Pulmonary artery endothelial cell (primary cell): ENCODE measurements at places on chromosomes 12 and 14.
A peak's percentile ranks its signal among the peaks of the same experiment; 100 is the strongest.

DNA sequence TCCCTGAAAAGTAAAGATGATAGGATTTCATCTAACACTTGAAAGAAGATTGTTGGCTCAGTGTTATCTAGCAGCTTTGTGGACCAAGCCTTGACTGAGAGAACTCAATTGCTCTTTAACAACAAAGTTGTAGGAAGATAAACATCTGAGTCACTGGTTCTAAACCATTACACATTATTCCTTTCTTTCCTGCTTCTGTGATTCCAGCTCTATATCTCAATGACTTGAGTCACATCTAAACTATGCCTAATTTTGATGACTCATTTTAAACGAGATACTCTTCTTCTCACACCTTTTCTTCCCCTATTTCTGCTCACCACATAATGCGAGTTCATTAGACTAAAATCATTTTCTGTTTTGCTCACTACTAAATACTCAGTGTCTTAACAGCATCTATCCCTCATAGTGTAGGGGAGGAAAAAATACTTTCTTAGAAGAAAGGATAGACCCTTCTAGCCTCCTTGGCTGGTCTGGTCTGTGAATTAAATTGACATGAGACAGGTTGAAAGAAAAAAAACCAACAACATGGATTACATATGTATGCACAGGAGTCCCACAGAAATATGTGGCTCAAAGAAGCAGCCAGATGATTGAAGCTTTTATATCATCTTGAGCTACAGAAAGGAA is 201.4 kb downstream of the C12orf50 start:
- peak; percentile 64 for DNase-seq

- peak; percentile 78 for DNase-seq
These were observed 129.0 kb upstream of the HMGA2 start for GRCh38 chr12:65695113-65695865.

DNA sequence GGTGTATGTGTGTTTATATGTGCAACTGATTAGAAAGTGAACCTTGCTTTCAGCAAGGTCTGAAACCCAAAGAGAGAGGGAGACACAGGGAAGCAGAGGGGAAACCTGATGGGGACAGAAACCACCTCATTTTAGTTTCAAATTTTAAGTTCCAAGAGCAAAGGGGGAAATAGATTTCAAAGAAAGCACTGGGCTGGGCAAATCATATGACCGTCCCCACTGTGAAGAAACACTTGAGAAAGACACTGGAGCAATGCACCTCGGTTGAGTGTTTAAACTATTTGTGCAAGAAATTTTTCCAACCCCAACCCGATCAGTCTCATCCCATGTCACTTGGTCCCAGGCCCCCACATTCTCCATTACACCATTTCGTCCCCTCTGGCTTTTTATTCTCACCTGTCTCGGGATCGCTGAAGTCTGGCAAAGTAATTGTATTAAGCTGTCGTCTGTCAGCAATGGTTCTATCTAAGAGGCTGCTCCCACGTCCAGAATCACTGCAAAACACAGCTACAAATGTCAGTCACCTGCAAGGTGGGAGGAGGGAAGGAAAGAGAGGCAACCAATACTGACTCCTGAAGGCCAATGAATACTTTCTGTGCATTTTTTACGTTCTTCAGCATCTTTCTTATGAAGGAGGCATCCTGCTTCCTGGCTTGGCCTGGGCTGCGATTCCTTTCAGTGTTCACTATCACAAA is 205.7 kb downstream of the TTC7B start:
- no peak for DNase-seq

DNA sequence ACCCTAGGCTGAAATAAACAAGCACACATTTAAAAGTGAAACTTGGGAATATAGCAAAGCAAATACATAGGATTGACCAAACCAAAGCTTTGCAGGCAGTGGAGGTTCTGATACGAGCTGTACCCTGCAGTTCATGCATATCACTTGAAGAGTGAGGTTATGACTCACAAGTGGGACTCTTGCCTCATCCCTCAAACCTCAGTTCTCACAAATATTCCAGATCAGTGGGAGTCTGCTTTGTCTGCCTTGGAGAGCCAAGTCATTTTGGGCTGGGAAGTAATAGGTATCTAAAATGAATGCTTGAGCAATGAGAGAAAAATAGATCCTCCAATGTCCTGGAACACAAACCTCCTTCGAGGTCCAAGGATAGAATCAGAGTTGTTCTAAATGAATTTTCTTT is 116.4 kb downstream of the LRIG3 start:
- no peak for DNase-seq

DNA sequence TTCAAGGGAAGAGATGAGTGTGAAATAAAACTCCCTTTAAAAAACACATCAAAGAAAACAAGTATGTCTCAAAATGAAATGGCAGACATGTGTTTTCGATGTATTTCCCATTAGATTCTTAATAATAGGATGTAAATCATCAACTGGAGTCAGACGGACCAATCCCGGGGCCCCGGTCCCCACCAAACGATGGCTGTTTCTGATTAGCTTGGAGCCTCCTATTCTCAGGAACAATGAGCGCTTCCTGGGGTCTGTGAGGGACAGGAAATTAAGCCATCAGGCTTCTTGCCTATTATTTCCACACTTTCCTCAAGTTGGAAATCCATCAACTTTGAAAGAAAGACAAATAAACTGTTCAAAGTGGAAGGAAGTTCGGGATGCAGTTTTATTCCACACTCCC is 179.4 kb downstream of the EFCAB11 start:
- DNase-seq = no peak

DNA sequence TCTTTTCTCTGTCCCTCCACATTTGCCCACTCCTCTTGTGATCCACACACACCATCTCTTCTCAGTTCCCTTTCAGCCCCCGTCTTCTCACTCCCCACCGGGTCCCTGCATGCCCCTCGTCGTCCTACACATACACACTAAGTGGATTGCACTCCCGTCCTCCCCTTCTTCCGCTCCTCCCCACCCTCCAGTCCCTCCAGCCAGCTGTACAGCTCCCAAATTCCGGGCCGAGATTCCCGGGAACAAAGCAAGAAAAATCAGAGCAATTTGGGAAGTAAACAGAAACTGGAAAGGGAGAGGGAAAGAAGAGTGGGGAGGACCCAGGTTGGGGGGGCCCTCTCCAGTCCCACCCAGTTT is 282 bp upstream of the IGFBP6 start:
- no peak for DNase-seq

DNA sequence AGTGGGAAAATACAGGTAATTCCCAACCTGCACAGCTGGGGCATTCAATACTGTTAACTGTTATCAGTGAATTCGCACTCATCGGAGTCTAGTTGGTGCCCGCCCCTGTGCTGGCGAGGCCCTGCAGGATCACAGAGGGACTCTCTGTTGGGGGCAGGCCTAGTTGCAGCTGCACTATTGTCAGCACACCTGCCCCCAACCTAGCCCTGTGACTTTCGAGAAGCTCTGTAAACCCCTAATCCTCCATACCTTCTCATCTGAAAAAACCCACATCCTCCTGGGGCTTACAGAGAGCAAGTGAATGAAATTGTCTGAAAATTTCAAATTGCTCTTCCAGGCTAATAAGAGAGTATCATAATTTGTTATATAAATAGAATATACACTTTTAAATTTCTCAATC is 132.2 kb upstream of the NUDT4 start:
- DNase-seq = no peak

DNA sequence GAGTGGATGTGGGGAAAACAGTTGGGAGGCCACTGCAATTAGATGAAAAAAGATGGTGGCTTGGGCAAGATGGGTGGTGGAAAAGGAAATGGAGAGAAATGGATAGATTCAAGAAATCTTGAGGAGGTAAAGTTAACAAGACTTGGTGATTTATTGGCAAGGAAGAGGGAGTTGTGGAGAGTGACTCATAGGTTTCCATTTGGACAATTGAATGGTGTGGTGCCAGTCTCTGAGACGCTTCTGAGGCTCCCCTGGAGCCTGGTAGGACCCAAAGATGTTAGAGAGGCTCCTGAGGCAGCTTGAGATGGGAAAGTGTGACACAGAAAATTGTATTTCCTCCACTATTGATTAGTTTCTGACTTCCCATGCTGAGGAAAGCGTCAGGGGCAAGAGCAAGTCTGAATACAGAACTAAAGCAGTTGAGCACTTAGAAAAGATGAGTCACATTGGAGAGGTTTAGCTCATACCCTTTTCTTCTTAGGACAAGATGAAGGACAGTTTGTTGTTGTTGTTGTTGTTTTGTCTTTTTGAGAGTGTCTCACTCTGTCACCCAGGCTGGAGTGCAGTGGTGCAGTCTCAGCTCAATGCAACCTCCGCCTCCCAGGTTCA is 4.5 kb downstream of the PRPF40B start:
- no peak for DNase-seq

DNA sequence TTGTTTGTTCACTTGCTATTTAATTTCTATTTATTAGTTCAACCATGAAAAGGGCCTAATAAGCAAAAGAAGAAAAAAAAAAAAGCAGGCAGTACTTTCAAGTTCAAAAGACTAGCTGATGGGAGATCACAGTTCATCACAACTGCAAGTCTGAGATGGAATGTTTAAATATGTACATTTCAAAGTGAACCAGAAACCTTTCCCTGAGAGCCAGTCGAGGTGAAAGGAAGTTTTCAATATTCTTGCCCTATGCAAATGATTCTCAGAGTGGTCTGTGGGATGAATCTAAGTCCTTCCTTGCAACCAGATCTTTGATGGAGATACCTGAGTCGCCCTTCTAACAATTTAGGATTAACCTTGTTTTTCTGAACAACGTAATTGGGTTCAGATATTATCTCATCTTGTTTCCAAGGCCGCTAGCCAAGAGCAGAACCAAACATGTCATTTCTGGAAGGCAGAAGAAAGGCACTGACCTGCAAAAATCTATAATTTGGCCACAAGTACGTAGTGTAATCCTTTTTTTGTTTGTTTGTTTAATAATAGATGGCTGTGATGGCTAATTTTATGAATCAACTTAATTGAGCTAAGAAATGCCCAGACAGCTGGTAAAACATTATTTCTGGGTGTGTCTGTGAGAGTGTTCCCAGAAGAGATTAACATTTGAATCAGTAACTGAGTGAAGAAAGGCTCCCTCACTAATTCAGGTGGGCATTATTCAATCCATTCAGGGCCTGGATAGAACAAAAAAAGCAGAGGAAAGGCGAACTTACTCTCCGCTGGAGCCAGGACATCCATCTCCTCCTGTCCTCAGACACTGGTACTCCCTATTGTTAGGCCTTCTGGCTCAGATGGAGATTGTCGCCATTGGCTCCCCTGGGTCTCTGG is 171.1 kb upstream of the TMPO start:
- DNase-seq = no peak

DNA sequence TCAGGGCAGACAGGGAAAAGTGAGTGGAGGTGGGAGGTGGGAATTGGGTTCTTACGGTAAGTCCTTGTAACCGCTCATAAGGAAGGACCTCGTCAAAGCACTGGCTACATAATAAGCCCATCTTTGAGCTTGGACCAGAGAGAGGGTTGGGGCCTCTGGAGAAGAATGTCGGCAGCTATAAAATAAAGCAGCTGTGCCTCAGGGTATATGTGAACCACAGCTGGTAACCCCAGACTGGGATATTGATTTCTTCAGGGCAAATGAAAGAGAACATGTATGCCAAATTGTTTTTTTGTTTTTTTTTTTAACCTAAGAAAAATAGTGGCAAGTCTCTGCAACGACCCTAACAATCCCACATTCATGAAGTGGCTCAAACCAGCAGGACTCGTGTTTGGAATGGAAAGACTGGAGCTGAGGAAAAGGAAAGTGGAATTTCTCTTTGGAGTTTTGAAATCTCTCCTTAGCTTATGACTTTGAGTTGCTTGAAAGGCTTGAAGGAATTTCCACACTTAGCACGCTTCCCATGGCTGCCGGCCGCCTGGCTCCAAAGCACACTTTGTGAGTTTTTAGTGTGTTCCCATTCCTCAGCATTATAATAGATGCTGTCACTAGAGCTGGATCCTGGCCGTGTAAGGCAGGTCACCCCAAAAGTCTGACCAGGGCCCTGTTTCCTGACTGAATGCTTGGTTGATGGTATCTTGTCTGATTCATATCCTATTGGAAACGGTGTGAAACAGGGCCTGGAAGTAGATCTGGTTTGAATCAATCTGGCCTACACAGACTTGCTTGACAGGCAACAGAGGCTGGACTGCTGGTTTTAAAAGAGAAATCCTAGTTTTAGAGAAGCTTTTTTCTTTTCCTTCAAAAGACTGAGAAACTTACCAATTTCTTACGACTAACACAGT is 244.7 kb downstream of the MSRB3 start:
- DNase-seq = peak; percentile 40

DNA sequence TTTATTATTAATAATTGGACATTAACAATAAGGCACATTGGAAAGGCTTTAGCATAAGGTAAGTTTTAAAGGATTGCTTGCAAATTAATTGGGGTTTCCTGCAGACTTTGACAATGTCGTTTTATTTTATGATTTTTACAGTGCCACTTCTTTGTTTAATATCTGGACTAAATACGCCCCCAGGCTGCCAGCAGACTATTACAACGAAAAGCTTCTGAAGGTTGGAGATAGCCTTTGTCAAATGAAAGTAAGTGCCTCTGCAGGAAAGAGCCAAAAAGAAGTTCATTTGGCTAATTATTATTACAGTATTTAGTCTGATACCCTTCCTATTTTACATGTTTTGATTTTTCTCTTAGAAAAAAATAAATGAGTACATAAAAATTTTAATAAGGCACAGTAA is 11.3 kb downstream of the CFAP54 start:
- DNase-seq = no peak

DNA sequence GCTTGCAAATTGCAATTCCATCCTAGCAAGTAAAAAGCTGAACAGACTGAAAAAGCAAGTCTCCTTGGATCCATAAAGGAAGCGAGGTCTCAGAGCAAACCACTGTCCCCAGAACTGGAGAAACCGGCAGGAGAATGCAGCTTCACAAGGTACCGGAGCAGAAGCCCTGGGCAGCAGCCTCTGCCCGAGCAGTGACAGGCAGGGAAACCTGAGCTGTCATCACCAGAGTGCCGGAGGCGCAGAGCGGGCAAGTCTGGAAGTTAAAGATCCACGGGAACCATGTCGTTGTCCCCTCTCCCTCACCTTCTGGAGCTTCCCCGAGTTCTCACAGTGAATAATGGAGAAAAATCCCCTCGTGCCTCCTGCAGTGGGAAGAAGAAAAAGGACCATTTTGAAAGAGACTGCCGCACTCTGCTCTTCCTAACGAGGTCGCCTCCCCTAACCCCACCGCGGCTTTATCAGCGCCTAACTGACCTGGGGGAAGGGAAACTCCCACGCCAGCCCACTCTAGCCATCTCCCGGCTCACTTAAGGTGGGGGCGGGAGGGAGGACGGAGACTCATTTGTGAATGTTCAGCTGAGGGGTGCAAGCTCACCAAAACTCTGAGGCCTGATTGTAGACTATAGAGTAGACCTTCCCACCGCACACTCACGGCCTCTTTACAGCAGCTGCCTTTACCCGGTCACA is 27.8 kb downstream of the FBXL14 start:
- no peak for DNase-seq

DNA sequence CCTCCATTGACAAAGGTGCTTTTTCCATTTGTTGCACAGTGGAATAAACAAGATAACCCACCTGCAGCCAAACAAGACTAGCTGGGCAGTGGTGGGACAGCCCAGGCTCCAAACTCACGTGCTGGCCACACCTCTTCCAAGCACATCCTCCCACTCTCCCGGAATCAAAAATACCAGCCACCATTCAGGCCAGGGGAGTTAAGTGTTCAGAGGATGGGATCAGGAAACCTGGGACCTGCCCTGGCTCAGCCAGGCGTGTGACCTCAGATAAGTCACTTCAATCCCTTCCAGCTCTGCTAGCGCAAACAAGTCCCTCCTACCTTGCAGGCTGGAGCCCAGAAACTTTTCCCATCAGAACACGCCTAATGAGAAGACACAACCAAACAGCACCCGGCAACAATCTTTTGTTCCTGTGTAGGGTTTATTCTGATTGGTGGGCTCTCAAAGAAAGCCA is 43.3 kb downstream of the ACTN1 start:
- peak; percentile 99 for DNase-seq

- DNase-seq = no peak
These were observed 19.4 kb downstream of the A2ML1 start for GRCh38 chr12:8841778-8842177.

GRCh38 chr12:110073049-110073831 is 24.9 kb upstream of the C12orf76 start:
- DNase-seq = no peak
